ENCODE measurements at places on chromosomes 3 and 15. TPM values are rescaled to one million over a fixed set of nuclear protein-coding genes. Genes with fewer than 3 reads are reported as not detected.

DNA sequence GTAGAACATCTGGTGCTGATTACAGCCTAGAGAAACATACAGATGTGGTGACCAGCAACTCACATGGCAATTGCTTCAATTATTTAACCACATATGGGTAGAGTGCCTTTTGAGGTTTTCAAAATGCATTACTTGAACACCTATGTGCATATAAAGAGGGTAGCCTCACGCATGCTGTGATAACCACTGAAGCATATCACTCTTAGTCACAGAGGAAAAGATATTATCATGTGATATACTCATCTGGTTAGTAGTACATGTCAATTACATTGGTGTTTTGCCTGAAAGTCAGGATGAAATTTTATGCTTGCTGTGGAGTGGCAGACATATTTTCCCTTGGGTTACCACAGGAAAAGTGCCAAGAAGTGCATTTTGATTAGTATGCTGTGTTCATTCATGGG, 459.3 kb upstream of the AGTR1 start:
- DNase-seq = no peak

GRCh38 chr15:77959432-77959879, 118.1 kb downstream of the TBC1D2B start:
- peak; percentile 72 for DNase-seq

- DNase-seq = no peak
Measured at GRCh38 chr15:67969892-67970291, 84.2 kb upstream of the PIAS1 start.

GRCh38 chr3:79953591-79954101, 185.8 kb upstream of the ROBO1 start:
- no peak for DNase-seq

SLC12A8 gene
- polyA plus RNA-seq = 5.6 TPM

- no peak for DNase-seq
Measured at GRCh38 chr15:77507911-77508310, 87.2 kb downstream of the HMG20A start.

DNA sequence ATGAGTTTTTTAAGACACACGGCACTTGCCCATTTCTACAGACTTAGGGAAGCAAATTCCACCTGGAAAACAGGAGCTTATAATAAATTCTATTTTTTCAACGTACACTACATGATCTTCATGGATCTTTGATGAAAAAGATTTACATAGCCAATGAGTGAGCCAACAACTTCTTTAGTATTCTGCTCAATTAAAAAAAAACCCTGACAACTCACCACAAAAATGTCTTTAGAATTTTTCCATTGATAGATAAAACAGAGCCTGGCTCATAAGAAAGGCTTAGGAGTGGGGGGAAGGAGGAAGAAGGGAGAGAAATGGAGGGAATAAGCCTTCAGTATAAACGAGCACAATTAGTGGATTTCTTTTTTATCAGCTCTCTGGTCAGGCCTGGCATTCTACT, 126.7 kb downstream of the ATP10A start:
- DNase-seq = no peak

GRCh38 chr3:196684548-196685407, 27.3 kb downstream of the CEP19 start:
- DNase-seq = peak; percentile 45

HIGD2B gene
- polyA plus RNA-seq = not detected

ABHD5 gene
- 23.0 TPM for polyA plus RNA-seq

LRRIQ4 gene
- 0.23 TPM for polyA plus RNA-seq

SERINC4 gene
- polyA plus RNA-seq = not detected

Data from right renal cortex interstitium (tissue), 3 donors.